Memory B cell (primary cell): ENCODE measurements at places on chromosomes 2 and 18.

DNA sequence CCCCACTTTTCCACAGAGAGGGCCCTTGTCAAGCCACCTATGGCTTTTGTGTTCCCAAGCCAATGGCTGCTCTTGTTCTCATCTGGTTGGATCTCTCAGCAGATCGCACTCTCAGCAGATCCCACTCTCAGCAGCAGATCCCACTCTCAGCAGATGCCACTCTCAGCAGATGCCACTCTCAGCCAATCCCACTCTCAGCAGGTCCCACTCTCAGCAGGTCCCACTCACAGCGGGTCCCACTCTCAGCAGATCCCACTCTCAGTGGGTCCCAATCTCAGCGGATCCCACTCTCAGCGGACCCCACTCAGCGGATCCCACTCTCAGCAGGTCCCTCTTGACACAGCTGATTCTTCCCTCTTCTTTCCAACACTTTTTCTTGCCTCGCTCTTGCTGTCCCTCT, 59.3 kb upstream of the MGAT4A start:
- no peaks in the 10 kb centered on the region for H3K4me1 ChIP-seq
- DNase-seq: no peak
- H3K36me3 ChIP-seq: no peaks in the 10 kb centered on the region
- no peak overlapping the region for H3K4me3 ChIP-seq

DNA sequence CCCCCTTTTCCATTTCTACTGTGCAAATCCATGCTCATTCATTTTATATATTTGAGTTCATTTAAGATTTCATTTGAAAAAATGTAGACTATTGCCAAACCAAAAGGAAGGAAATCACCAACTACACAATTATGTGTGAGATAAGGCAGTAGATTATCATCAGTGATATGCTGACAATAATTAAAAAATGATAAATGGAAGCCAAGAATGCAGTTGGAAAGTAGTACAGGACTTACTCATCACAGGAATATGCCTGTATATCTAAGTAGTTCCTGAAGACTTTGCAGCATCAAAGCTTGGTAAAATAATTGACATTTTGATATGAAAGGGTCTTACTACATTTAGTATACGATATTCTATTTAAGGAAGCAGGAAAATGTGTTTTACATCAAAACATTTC, 166.1 kb upstream of the OTX1 start:
- H3K4me3 ChIP-seq: no peak overlapping the region
- peaks cover 21% of the 10 kb centered on the region for H3K36me3 ChIP-seq
- DNase-seq: no peak
- no peaks in the 10 kb centered on the region for H3K4me1 ChIP-seq
- H3K27me3 ChIP-seq: no peaks in the 10 kb centered on the region

GRCh38 chr2:162153608-162154224, 1.7 kb upstream of the GCG start:
- DNase-seq: peak; percentile 52
- H3K36me3 ChIP-seq: no peaks in the 10 kb centered on the region
- no peaks in the 10 kb centered on the region for H3K27me3 ChIP-seq

- no peak overlapping the region for H3K4me3 ChIP-seq
- DNase-seq: no peak
- H3K4me1 ChIP-seq: no peaks in the 10 kb centered on the region
- peaks cover 7% of the 10 kb centered on the region for H3K36me3 ChIP-seq
These were observed 108.8 kb downstream of the RTN4 start for GRCh38 chr2:54941248-54941984.

DNA sequence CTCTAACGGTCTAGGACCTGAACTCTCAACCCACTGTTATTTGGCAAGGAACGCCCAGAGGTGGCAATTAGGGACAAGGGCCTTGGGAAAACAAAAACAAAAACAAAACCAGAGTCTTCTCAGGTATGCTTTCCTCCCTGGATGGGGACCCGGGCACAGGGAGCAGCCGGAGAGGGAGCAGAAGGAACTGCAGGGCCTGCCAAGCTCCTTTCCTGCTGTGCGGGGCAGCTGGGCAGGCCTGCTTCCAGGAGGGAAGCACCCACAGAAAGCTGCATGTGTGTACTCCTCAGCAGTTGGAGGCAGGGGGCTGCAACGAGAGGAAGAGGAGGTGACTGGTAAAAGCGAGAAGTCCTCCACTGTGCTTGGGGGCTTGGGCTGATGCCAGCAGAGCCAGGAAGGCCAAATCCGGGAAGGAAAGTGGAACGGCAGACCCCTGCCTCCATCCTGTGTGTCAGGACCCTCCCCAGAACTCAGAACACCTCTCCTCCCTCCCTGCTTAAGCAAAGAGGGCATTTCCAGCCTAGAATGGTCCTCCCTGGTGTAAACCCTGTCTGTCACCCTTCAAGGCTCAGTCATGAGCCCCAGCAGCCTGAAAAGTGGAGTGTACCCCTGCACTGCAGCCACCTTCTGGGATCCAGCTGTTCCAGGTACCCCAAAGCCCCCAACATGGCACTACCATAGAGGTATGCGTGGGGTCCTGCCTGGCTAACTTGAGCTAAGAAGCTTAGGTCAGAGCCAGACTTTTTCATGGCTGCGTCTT, 56.3 kb downstream of the DNMT3A start:
- H3K27ac ChIP-seq: no peak overlapping the region
- peaks cover 8% of the 10 kb centered on the region for H3K4me1 ChIP-seq
- no peak for DNase-seq
- no peaks in the 10 kb centered on the region for H3K36me3 ChIP-seq
- H3K4me3 ChIP-seq: no peak overlapping the region
- no peaks in the 10 kb centered on the region for H3K27me3 ChIP-seq

DNA sequence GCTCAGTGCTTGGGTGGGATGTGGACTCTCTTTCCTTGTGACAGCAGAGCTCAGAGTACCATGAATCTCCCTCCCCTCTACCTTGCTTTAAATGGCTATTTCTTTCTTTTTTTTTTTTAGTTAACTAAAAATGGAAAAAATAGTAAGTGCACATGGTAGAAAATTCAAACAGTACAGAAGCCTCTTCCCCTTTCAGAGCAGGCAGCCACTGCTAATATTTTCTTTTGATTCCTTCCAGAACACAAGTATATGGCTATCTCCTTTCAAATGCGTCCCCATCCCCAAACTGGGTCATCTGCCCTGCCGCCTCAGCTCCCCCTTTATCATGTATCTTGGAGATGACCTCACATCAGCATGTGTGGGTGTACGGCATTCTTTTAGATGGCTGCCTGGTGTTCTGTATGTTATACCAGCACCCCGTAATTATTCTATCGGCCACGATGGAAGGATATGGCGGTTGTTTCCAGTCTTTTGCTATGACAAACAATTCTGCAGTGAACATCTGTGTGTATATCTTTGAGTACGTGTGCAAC, 70.5 kb upstream of the DLX2 start:
- no peaks in the 10 kb centered on the region for H3K36me3 ChIP-seq
- H3K27ac ChIP-seq: no peak overlapping the region
- H3K27me3 ChIP-seq: peaks cover 7% of the 10 kb centered on the region
- peak overlapping the region; percentile 17 for H3K4me3 ChIP-seq
- no peak for DNase-seq

GRCh38 chr2:236370847-236371409, 106.7 kb upstream of the ASB18 start:
- H3K4me3 ChIP-seq: no peak overlapping the region
- peaks cover 16% of the 10 kb centered on the region for H3K4me1 ChIP-seq
- H3K36me3 ChIP-seq: peaks cover 1% of the 10 kb centered on the region
- H3K27ac ChIP-seq: no peak overlapping the region

DNA sequence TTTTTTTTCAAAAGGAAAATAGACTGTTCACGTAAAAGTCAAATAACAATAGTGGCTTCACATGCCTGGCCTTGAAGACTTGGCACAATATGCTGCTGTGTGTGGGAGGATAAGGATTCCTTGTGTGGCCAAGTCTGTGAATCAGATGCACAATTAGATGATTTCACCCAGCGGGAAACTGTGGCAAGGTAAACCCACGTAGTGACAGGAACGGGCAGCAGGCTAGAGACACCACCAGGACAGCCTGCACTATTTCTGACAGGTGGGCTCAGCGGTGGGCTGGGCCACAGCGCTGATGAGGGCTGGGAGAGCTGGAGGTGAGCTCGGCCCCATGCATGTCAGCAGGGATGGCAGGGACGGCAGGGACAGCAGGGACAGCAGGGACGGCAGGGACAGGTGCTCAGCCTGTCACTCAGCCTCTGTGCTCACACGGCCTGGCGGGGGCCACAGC, 21.6 kb downstream of the SNORC start:
- DNase-seq: no peak
- no peaks in the 10 kb centered on the region for H3K36me3 ChIP-seq

DNA sequence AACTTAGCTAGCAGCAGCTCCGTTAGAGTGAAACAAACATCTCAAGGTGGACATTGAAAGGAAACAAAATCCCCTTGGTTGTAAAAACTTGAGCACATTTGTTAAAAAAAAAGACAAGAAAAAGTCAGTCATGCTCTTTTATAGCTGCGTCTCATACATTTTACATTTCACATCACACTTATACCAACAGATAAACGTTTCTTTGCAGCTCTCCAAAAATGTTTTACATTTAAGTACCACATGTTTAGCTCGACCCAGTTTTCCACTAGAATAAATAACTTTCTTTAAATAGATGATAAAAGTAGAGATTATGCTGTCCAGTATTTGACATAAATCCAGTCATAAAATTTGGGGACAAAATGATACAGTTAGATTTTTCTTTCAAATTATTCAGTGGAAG, 297.0 kb upstream of the ST6GAL2 start:
- DNase-seq: no peak
- no peaks in the 10 kb centered on the region for H3K27me3 ChIP-seq
- H3K4me3 ChIP-seq: no peak overlapping the region
- no peaks in the 10 kb centered on the region for H3K36me3 ChIP-seq
- H3K27ac ChIP-seq: no peak overlapping the region

DNA sequence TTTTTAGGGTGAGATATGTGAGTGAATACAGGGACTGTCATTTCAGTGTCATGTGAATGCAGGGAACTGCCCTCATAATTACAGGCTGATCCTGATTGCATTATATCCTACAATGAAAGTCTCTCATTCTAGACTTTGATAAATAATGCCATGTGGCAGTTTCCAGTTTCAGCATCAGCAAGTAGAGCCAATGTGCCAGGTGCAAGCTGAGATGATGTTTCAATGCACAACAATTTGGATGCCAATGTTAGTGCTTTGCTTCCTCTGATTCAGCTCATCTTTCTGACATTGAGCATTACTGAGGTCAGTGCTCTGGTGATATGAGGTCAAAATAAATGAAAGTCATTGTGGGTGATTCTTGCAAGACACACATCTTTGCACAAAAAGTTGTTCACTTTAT, 63.7 kb upstream of the TFPI start:
- no peaks in the 10 kb centered on the region for H3K4me1 ChIP-seq
- no peaks in the 10 kb centered on the region for H3K27me3 ChIP-seq
- no peaks in the 10 kb centered on the region for H3K36me3 ChIP-seq
- no peak overlapping the region for H3K4me3 ChIP-seq
- H3K27ac ChIP-seq: no peak overlapping the region

GRCh38 chr2:11505652-11506610, 27.9 kb upstream of the GREB1 start:
- no peak for DNase-seq
- no peak overlapping the region for H3K27ac ChIP-seq
- H3K4me3 ChIP-seq: no peak overlapping the region
- H3K27me3 ChIP-seq: peaks cover 9% of the 10 kb centered on the region
- H3K4me1 ChIP-seq: no peaks in the 10 kb centered on the region
- peaks cover 3% of the 10 kb centered on the region for H3K36me3 ChIP-seq

- H3K27me3 ChIP-seq: no peaks in the 10 kb centered on the region
- peak overlapping the region; percentile 61 for H3K4me3 ChIP-seq
- DNase-seq: peak; percentile 16
- H3K4me1 ChIP-seq: peaks cover 15% of the 10 kb centered on the region
These were observed 564.4 kb upstream of the LINC00305 start for GRCh38 chr18:64713284-64713683.

- H3K27ac ChIP-seq: no peak overlapping the region
- peaks cover 39% of the 10 kb centered on the region for H3K27me3 ChIP-seq
- DNase-seq: no peak
- peaks cover 11% of the 10 kb centered on the region for H3K4me1 ChIP-seq
- H3K36me3 ChIP-seq: peaks cover 2% of the 10 kb centered on the region
These were observed 1.1 kb downstream of the MARCHF4 start for GRCh38 chr2:216370961-216371712.

DNA sequence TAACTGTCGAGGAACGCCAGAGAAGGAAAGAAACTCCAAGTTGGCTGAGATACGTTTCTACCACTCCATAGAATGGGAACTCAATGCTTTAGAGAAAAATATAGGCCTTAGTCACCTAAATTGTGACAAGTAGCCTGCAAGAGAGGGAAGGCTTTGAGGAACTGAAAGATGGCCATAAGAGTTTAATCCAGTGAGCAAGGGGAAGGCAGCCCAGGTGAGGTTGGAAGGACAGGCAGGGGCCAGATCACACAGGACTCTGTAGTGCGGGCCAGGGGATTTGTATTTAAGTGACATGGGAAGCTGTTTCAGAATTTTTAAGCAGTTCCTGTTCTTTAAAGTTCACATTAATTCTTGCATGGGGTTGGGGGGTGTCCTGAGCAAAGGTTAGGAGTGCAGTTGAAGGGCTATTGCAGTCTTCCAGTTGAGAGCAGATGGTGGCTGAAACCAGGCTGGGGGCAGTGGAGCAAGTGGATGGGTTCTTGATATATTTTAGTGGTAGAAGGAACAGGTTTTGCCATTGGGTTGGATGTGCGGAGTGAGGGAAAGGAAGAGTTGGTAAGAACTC, 138.9 kb upstream of the PELI1 start:
- no peak overlapping the region for H3K4me3 ChIP-seq
- H3K27me3 ChIP-seq: no peaks in the 10 kb centered on the region

- peaks cover 14% of the 10 kb centered on the region for H3K36me3 ChIP-seq
- peaks cover 4% of the 10 kb centered on the region for H3K27me3 ChIP-seq
- H3K4me3 ChIP-seq: no peak overlapping the region
- H3K4me1 ChIP-seq: peaks cover under 1% of the 10 kb centered on the region
- DNase-seq: no peak
- peak overlapping the region; percentile 1 for H3K27ac ChIP-seq
These were observed 124.5 kb downstream of the CTIF start for GRCh38 chr18:48663096-48663930.

- H3K4me3 ChIP-seq: no peak overlapping the region
- no peaks in the 10 kb centered on the region for H3K27me3 ChIP-seq
- no peak for DNase-seq
- H3K36me3 ChIP-seq: no peaks in the 10 kb centered on the region
These were observed 266.5 kb upstream of the SALL3 start for GRCh38 chr18:78713069-78713468.

DNA sequence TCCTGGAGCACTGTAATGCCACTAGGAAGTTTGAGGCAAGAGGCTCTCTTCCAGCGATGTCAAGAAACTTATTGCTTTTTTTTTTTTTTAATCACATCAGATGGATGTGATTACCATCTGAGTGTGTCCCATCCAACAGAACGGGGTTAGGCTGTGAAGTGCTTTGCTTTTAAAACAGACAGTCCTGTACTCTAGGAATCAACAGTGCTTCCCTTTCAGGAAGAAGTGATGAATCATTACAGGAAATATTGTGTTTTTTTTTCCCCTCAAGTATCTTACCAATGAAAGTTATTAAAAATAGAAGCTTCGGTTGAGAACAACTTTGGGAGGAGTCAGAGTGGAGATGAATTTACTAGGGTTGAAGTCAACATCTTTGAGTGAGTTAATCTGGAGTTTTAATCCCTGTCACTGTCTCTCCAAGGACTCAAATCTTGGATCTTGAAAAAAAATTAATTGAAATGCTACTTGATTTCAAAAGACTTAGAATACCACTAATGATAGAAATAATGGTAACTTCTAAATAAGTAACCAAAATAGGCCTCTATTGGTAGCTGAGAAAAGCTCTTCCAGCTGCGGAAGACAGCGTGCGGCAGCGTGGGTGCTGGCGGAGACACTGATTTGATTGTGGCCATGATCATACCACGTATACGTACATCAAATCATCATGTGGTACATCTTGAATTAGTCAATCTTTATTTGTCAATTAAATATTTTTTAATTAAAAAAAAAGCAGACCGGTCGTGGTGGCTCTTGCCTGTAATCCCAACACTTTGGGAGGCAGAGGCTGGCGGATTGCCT, 45.5 kb downstream of the GATA6 start:
- H3K4me3 ChIP-seq: no peak overlapping the region
- DNase-seq: no peak
- H3K4me1 ChIP-seq: no peaks in the 10 kb centered on the region
- no peak overlapping the region for H3K27ac ChIP-seq
- H3K27me3 ChIP-seq: peaks cover 3% of the 10 kb centered on the region
